ENCODE measurements at places on chromosomes 16 and 17.

GRCh38 chr16:85682516-85682915 lies 6.2 kb downstream of the GINS2 start:
- no peak for DNase-seq

DNA sequence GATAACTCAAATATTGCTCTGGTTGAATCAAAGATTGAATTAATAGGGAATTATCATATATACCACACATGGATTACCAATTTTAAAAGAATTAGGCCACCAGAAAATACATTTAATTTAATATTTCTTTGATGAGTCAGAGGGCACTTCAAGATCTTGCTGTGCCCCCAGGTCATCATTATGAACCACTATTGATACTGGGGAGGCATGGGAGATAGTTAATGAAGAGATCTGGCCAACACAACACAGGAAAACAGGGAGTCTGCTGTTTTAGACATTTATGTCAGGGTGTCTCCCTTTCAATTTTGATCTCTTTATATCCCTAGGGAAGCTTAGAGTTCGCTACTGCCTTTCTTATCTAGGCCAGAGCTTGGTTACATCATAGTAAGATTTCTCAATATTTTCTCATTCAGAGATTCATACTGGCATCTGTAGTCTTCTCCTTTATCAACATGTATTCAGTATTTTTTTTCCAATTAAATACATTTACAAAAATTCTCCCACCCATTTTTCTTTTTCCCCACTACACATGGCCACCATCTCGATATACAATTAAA lies 158.3 kb upstream of the ZFHX3 start:
- no peak for DNase-seq

DNA sequence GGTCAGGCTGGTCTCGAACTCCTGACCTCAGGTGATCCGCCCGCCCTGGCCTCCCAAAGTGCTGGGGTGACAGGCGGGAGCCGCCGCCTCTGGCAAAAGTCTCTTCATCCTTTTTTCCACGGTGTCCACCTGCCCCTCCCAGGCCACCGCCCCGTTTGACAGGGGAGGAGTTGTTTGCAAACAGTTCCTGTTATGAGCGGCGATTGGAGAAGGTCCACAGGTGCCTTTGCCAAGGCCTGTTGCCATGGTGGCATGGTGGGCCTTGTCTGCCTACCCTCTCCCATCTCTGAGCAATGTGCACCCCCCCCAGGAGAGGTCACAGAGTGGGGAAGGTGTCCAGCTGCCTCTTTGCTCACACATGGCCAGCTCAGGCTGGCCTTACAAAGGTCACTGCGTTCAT lies 16.0 kb upstream of the RAP1GAP2 start:
- no peak for DNase-seq

DNA sequence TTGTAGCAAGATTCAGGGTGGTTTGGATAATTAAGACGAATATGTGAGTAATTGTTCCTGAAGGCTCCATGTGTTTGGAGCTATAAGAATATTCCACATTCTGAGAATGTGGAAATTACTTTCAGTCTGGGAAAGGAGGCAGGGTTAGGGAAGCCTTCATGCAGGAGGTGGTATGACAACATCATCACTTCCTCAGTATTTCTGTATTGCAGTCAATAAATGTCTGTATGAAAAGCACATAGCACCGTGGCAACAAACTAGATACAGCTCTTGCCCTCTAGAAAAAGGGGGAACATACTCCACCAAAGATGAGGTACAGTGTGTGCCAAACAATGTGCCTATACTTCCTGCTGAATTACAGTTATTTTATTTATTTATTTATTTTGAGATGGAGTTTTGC lies 26.1 kb upstream of the DHRS7B start:
- DNase-seq: no peak

- no peak for DNase-seq
Observed at GRCh38 chr16:50455288-50455845, 86.6 kb upstream of the BRD7 start.

GRCh38 chr17:34570506-34570905 lies 8.9 kb upstream of the TMEM132E start:
- DNase-seq: no peak

GRCh38 chr16:87276091-87276701 lies 41.0 kb downstream of the C16orf95 start:
- DNase-seq: no peak

GRCh38 chr17:46771561-46772474 lies 46.7 kb downstream of the WNT3 start:
- DNase-seq: peak; percentile 22

GRCh38 chr17:50675627-50676026 lies 32.1 kb downstream of the ANKRD40 start:
- DNase-seq: no peak
